ENCODE measurements at places on chromosomes 5 and 9.

DNA sequence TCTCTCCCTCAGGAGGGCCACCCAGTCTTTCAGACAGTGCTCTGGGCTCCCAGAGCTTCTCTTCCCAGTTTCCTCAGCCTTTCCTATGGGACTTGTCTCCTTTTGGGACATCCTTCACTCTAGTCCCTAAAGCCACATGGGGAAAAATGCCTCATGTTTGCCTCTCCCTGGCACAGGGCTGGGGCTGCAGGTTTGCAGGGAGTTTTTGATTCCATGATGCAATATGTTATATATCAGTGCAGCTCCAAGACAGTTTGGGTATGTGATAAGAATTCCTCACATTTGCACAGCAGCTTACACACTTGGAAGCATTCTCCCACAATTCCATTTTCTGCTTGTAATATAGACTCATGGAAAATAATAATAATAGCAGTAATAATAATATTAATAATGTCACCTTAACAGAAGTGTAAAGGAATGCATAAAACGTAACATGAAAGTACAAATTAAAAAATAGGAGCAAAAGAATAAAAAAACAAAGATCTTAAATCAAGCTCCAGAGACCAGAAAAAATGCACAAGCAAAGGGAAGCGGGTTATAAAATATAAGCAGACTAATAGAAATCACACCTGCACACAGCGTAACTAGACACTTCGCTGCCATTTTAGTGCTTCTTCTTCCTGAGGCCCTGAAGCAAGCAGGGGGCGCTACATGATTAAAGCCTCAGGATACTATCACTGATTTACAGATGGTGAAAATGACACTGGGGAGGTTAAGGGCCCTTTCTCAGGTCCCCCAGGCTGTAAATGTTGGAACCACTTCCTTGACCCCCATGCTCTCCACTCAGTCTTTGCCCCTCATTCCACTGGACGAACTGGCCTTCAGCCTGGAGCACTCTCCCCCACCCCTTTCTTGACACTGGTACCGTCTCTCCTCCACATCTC is 70.0 kb upstream of the IL17B start:
- no peak for DNase-seq

- DNase-seq: no peak
Measured at GRCh38 chr5:36756848-36757247, 119.7 kb upstream of the NIPBL start.

DNA sequence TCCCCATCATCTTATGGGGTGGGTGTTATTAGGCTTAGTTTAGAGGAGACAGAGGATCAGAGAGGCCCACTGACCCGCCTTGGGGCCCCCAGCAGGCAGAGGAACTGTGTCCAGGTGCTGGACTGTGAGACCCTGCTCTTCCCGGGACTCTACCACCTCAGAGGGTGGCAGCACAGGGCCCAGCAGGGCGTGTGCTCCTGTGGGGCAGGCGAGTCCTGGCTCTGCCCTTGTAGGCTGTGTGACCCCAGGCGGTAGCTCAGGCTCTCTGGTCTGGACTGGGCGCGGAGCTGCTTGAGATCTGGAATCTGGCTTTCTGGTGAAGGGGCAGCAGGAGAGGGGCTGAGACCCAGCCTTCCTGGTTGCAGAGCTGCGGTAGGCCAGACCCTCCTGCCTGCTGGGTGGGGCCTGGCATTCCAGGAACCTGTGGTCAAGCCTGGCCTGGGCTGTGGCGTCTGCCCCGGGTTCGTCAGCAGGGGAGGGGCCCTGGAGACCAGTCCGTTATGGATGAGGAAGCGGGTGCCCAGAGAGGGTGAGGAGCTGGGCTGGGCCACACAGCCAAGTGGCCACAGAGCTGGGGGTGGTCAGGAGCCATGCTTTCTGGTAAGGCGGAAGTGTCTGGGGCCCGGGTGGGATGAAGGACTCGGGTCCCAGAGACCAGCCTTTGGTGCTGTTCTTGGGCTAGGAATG is 46.5 kb downstream of the RXRA start:
- DNase-seq: no peak

- no peak for DNase-seq
Measured at GRCh38 chr9:88817628-88818027, 173.6 kb upstream of the S1PR3 start.

DNA sequence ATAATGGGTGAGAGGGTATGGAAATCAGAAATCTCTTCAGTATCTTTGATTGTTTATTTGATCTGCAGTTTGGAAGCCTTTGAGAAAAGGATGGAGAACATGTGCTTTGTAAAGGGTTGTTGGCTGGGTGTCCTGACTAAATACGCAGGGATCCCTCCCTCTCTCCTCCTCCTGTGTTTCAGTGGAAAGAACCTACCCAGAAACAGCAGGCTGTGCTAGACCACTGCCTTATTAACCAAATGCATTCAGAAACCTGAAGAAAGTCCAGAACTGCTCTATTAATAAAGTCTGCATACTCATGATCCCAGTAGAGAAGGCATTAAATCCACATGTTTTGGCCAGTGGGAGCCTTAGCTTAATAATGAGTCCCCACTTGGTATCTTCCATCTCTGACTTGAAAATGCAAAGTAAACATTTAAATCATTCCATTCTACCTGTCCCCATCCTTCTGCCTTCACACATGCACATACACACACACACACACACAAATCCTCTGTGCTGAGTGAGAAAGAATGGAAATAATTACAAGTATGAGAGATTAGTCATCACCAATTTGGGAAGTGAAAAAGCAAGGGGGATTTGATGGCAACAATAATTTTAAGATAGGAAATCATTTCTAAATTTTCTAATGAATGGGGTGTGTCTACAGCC is 10.0 kb upstream of the LECT2 start:
- no peak for DNase-seq

DNA sequence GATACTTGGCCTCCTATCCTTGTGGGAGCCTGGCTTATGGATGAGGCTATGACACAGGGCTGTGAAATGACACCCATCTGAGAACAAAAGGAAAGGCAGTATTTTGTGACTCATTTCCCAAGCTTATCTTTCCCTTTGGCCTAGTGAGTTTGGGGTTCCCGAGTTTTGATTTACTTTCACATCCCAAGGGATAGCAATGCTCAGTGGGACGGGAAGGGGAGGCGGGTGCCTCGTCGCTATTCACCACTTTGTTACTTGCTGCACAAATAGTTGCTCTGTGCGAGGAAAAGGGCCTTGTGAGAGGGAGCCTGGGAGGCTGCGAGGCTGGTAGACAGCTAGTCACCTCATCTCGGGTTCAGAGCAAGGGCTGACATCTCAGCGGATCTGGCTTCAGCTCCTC is 59.1 kb upstream of the ENTREP1 start:
- DNase-seq: no peak

- DNase-seq: no peak
Measured at GRCh38 chr9:101087426-101087825, 58.9 kb downstream of the PLPPR1 start.

DNA sequence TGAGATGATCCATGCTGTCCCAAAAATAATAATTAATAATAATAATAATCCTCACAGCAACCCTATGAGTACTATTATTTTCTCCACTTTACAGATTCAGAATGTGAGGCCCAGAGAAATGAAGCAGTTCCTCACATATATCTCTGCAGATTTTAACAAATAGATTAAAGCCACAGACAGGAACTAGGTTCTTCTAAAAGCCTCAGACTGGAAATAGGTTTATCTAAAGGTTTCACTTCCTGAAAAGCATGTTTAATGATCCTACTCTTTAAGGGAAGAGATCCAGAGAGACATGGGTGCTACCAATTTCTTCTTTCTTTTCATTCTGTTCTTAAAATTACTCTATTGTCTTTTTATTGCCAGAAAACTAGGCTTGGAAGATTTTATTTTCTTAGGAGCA is 1079.4 kb upstream of the COX7C start:
- no peak for DNase-seq

DNA sequence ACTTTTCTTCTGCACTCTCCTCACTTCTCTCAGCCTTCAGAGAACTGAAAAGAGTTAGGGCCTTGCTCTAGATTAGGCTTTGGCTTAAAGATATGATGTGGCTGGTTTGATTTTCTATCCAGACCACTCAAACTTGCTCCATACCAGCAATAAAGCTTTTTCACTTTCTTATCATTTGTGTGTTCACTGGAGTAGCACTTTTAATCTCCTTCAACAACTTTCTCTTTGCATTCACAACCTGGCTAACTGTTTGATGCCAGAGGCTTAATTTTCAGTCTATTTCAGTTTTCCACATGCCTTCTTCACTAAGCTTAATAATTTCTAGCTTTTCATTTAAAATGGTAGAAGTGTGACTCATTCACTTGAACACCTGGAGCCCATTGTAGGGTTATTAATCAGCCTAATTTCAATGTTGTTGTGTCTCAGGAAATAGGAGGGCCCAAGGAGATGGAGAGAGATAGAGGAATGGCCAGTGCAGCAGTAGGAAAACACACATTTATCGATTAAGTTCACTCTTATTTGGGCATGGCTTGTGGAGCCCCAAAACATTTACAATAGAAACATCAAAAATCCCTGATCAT is 5.9 kb downstream of the ATPSCKMT start:
- DNase-seq: no peak

DNA sequence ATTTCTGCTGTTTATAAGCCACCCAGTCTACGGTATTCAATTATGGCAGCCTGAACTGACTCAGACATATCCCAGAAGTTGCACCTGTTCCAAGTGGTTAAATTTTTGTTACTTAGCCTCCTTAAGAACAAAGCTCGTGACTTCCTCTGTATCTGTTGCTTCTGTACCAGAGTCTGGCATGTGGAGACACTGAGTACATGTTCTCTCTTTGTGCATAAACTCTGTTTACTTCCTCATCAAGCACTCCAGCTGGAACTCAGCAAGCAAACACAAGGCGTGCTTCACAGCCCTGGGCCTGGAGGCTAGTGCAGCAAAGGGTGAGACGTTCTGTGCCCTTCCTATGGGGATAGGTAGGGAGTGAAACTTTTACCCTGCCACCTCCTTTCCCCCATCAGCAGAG is 19.0 kb downstream of the C9orf152 start:
- no peak for DNase-seq

DNA sequence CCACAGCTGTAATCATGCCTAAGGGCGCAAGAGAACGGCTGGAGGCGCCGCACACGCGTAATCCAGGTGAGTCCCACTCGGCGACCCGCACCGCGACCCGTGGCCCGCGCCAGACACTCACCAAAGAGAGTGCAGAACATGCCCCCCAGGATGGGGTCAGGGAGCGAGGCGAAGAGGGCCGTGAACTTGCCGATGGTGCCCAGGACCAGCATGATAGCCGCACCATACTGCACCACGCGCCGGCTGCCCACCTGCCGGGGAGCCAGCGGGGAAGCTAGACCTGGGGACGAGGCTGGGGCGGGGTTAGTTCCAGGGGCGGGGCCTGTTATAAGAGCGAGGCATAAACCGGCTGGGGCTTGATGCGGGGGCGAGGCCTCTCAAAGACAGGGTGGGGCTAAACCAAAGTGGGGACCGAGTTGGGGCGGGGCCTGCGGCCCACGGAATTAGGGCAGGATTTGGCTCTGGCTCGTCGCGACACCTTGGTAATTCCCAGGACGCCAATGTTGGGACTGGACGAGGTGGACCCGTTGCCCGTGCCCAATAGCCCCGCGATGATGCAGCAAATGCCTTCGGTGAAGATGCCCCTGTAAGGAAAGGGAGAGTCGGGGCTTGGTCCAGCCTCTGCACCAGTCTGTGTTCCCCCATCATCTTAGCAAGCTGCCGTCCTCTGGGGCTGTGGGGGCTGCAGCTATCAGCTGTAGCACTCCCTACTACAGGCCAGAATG is 4.8 kb downstream of the SLC23A1 start:
- DNase-seq: no peak

DNA sequence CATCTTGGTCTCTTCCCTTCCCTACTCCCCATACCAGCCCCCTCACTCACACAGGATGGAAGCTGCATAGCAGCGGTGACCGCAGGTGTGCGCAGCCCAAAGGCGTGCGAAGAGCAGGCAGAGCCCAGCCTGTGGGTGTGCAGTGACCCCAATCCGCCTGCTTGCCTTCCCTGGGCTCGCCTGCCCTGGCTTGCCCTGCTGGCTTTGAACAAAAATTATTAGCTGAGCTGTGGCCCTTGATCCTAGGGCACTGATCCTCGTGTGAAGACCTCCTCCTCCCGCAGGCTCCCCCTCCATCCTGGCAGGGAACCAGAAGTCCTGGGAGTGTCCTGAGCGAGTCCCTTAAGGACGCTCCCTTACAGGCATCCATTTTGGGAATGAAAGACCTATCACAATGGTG is 31.9 kb downstream of the MORN5 start:
- no peak for DNase-seq

- peak; percentile 49 for DNase-seq
Measured at GRCh38 chr9:130866474-130866965, 30.1 kb downstream of the QRFP start.

DNA sequence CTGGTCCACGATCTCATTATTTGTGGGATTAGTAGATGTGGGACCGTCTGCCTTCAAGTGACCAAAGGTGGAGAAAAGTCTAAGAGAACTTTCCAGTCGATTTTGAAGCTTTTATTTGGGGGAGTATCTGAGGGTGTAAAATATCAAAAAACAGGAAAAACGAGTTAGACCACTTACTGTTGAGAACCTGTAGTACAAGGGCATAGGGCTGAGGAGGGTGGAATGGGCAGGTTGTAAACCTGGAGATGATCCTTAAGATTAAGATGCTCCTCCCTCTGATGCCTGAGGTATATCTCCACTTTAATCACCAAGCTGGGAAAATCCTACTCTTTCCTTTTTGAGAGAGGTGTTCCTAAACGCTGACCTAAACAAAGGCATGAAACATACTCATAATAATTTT is 32.0 kb upstream of the GTF2H2C start:
- no peak for DNase-seq

GRCh38 chr5:7659420-7659819 is 191.5 kb downstream of the CFAP90 start:
- no peak for DNase-seq

GRCh38 chr5:74629326-74629725 is 11.2 kb downstream of the ENC1 start:
- no peak for DNase-seq

- no peak for DNase-seq
Measured at GRCh38 chr9:122200960-122201595, 27.7 kb downstream of the LHX6 start.

DNA sequence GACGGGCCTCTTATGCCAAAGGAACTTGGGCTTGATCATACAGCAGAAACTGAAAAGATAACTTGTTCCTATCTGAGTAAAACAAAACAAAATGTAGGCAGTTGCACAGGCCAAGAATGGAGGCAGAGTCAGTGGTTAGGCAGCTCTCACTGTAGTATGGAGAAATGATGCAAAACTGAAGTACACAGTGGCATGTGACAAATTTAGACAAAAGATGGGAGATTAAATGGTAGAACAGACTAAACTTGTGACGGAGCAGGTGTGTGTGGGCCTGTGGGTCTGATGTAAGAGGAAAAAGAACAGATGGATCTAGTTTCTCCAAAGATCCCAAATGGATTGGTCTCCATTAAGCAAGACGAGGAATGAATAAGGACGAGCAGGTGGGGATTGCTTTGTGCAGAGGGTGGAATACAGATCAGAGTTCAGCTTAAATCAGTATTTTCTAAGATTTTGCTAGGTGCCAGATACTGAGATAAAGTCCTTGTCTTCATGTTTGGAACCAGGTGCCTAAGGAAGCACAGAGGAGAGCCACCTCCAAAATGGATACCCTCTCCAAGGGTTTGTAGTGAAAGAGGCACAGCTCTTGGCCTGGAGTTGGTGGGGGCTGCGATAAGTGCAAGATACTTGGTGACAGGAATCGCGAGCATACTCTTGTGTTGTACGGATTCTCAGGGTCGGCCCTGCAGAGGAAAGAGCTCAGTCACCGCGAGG is 722 bp upstream of the DCP2 start:
- DNase-seq: no peak
